ENCODE measurements at places on chromosomes 13 and 19.

GRCh38 chr19:3899531-3900294, 19.2 kb downstream of the ATCAY start:
- no peak for DNase-seq

DNA sequence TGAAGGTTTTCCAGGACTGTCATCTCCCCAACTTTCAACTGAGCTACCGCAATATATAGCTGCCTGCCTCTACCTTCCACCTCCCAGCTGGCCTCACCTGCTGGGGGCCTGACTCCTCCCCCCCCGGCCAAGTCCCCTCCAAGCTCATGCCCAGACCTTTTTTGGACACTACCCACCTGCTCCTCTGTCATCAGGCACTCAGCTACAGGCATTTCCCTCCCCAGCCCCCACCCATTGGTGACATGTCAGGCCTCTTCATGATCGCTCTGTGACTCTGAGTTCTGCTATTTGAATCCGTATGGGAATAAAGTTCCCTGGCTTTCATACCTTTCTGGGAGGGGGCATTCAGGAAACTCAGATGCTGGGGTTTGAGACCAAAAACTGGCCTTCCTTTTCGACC, 1.8 kb downstream of the PRKACA start:
- DNase-seq: no peak

GRCh38 chr19:40006273-40006691, 9.4 kb downstream of the ZNF546 start:
- DNase-seq: no peak

- no peak for DNase-seq
Observed at GRCh38 chr13:111872475-111873150, 194.3 kb upstream of the SOX1 start.

GRCh38 chr19:58334691-58335249, 8.0 kb downstream of the ZSCAN22 start:
- no peak for DNase-seq

GRCh38 chr13:24161010-24161775, 673 bp downstream of the SPATA13 start:
- peak; percentile 42 for DNase-seq

DNA sequence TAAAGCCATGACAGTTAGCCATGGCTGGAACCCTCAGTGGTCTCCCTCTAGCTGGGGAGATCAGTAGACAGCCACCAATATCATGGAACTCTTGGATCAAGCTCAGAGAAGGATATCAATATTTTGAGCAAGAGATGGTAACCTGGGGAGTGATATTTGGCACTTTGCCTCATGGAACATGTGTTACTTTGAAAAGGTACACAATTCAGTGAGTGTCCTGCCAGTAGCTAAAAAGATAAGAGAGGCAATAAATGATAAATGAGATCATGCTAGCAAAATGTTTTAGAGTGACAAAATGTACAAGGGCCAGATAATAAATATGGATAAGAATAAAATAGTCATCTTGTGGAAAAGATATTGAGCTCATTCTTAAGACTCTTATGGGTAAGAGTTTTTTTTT, 1618.7 kb downstream of the OLFM4 start:
- DNase-seq: no peak

GRCh38 chr19:18417250-18418028, 1.8 kb upstream of the SSBP4 start:
- no peak for DNase-seq

GRCh38 chr13:48603375-48603774, 50.4 kb upstream of the CYSLTR2 start:
- no peak for DNase-seq

DNA sequence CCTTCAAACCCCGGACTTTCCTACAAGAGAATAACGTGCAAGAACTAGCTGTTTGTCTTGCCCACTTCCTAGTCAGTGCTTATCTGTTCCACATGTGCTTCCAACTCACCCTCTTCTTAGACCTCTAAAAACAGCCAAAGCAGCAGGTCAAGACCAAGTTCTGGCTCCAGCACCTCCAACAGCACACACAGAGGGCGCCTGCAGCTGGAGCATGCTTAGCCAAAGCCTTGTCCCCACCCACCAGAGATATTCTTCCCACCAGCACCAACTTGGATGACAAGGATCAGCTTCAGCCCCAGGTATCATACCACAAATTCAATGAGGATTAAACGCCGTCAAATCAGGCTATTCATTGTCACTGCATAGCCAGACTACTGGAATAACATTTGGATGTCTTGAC, 17.9 kb downstream of the RCBTB1 start:
- DNase-seq: no peak

DNA sequence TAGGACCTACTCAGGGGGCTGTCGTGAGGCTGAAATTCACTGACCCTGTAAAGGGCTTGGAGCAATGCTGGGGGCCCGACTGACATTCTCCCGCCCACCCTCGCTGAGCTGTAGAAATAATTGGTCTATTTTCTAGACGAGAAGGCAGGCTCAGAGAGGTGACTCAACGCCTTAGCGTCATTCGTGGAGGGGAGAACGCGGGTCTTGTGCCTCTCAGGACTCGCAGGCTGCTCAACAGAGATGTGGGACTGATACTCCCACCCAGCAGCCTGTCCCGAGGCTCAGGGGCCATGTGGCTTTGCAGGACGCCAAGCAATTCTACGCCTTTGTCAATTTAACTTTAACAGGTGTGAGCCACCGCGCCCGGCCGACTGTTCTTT, 23.6 kb upstream of the ASPDH start:
- DNase-seq: no peak

DNA sequence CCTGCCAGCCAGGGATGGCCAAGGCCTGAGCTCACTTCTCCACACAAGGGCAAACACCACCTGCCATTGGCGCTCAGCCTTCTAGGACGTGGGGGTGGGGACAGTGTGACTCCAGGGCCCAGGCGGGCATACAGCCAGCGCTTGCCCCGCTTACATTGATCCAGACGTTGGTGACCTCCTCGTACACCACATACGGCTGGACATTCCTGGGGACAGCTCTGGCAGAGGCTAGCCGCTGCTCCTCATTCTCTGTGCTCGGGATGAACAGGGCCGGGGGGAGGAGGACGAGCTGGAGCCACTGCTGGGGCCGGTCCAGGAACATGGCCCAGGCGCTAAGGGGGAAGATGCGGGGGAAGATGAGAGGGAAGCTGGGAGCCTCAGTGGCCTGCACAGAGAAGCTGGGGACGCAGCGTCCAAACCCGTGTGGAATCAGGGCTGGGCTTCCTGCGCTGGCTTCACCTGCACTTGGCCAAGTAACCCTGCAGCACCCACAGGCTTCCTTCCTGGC, 25.1 kb upstream of the MYDGF start:
- no peak for DNase-seq

- peak; percentile 3 for DNase-seq
Observed at GRCh38 chr19:23799321-23799720, 40.6 kb upstream of the ZNF681 start.

DNA sequence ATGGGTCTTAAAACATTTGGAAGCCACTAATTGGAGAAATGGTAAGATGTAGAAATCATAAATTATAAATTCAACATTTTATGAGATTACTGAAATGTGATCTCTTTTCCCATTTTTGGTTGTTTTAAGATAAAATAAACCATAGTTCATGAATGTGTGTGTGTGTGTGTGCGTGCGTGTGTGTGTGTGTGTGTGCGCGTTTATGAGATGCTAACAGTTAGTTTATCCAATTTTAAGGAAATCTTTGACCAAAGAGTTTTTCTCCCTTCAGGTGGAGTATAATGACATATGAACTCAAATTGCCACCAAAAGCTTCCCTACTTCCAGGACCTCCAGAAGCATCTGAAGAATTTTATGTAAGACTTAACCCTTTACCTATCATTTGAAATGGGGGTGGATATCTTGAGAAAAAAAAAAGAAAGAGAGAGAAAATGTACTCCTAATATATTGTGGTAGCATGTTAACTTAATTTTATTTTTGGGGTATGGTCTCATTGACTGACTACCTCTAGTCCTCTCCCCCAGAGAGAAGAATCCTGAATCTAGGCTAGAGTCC, 98.1 kb upstream of the AKAP11 start:
- no peak for DNase-seq

GRCh38 chr13:103815619-103816018, 749.4 kb upstream of the SLC10A2 start:
- no peak for DNase-seq

DNA sequence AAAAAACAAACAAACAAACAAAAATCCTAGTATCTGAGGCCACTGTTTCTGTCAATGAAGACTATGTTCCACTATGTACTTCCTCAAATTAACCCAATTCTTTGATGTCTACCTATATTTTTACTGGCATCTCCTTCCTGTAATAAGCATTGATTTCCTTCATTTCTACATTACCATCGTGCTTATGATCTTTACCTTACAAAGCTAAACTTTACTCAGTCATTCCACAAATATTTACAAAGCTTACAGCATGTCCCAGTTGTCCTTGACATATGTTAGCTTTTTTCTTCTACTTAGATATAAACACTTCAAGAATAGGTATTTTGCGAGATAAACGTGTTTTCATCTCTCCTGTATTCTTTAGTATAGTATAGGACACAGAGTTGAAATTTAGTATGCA, 1090.9 kb downstream of the PCDH9 start:
- DNase-seq: no peak

DNA sequence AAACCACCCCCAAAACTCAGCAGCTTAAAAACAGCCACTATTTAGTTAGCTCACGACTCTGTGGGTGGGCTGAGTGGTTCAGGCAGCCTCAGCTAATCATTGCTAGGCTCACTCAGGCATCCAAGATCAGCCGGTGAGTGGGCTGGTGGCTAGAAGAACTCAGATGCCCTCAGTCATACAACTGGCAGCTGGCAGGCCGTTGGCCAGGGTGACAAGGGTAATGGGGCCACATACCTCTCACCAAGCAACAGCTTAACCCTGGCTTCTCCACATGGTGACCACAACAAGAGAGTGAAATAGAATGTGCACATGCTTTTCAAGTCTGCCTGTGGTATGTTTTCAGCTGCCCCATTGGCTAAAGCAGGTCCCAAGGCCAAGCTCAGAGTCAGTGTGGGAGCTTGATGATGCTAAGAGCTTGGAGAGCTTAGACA, 435.4 kb upstream of the TSHZ3 start:
- DNase-seq: no peak

DNA sequence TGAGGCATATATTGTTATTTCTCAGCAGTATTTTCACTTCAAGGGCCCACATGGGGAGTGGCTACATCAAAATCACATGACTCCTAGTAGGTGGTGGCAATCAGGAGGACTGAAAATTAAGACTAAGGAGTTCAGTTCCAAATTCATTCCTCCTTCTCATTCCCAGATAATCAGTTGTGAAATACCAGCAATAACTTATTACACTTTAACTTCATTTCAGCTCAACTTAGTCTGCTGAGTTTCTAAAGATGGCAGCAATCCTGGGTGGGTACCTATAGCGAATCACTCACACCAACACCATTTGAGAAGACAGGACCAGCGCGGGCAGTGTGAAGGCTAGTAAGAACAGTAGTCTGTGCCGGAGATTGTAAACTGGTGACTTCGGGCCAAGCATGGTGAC, 63.9 kb upstream of the SLC10A2 start:
- no peak for DNase-seq

- DNase-seq: no peak
Observed at GRCh38 chr13:33426131-33426530, 140.6 kb upstream of the STARD13 start.

- no peak for DNase-seq
Observed at GRCh38 chr13:82202398-82202797, 1679.9 kb downstream of the SLITRK1 start.

GRCh38 chr19:30587869-30588268, 215.7 kb downstream of the ZNF536 start:
- no peak for DNase-seq

DNA sequence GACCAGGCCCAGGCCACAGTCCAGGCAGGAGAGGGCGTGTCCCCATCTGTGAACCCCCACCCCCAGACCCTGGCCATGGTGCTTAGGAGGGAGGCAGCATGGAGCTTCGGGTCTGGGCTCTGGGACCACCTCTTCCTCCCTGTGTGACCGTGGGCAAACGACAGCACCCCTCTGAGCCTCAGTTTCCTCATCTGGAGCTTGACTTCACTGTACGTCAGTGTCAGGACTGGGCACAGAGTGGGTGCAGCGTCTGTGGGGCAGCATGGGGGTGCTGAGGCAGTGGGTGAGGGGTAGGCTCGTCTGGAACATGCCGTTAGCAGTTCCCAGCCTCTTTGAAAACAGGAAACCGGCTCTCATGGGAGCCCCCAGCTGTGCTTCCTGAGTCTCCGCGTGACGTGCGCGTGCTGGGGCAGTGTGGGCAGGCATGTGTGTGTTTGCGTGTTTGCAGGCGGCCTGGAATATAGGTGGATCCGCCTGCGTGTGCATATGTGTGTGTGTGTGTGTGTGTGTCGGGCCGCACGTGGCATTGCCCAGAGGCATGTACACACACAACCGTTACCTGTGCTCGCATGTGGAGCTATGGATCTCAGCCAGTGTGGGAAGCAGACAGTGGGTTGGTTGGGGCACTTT, 15.8 kb downstream of the ARRDC2 start:
- peak; percentile 67 for DNase-seq

- DNase-seq: no peak
Observed at GRCh38 chr13:99516153-99516929, 15.1 kb downstream of the TM9SF2 start.

DNA sequence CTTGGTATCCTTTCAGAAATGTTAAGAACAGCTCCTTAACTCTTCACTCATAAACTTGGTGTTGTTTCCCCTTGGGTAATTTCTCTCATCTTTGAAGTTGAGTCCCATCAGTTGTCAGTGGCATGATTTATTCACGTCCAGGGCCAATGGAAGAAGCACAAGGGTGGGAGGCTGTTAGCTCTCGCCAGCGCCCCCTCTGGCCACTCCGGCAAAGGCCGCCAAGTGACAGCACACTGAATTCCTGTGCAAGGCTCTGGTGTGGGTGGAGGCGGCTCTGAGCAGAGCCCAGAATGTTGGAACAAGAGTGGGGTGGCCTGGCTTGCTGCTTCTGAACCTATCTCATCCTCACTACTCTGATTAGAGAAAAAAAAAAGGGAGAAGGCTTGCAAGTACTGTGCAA, 13.1 kb upstream of the MEDAG start:
- DNase-seq: peak; percentile 30

GRCh38 chr13:94753327-94753726, 41.0 kb upstream of the SOX21 start:
- no peak for DNase-seq

DNA sequence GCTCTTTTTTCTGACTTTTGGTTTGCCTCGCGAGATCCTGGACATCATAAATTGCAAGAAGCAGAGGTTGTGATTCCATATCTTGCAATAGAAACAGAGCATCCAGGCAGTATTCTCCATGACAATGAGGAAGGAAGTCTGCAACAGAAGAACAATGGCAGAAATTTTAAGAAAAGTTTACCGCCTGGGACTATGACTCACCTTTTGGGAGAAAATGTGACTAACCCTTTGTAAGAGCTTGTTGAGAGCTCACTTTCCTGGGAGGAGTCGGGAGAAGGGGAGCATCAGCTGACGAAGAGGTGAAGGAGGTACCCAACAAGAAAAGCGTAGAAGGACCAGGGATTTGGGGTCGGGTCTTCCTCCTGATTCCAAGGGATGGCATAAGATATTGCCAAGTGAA, 34.3 kb upstream of the TNFSF11 start:
- DNase-seq: no peak

DNA sequence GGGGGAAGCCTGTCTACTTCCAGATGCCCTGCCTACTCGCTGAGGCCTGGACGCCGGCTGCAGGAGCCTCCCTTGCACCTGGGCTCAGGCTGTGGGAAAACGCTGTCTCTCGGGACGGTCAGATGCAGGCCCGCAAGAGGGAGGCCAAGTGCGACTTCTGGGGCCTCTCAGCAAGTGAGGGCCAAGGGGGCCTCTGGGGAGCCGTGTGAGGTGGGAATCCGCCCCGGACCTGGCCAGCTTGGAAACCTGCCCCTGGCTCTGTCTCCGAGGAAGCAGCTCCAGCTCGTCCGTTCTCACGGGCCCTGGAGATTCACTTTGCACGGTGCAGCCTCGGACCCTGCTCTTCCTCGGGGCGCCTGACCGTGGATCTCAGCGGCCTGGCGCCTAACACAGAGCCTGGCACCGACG, 11.4 kb upstream of the CRTC1 start:
- DNase-seq: no peak
